Right hindlimb (tissue), 1 donor: ENCODE measurements at places on chromosomes 1 and 21.

- peak; percentile 11 for DNase-seq
Observed at GRCh38 chr1:41538741-41539417, 54.4 kb upstream of the EDN2 start.

- no peak for DNase-seq
Observed at GRCh38 chr1:16148329-16149092, 7.4 kb downstream of the EPHA2 start.

DNA sequence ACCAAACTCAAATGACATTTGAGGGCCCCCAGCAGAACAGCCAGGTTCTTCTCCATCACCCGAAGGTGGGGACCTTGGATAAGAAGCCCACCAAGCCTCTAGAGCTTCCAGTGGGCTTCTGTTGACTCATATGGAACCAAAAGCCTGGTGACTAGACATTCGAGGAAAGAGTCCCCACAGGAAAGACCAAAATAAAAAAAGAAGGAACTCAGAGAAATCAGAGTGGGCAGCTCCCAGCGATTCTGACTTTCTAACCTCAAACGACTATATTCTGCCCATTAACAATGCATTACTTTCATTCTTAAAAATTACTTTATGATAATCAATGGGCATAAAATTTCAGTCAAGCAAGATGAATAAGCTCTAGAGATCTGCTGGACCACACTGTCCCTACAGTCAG lies 9.6 kb upstream of the CHIT1 start:
- DNase-seq = no peak

DNA sequence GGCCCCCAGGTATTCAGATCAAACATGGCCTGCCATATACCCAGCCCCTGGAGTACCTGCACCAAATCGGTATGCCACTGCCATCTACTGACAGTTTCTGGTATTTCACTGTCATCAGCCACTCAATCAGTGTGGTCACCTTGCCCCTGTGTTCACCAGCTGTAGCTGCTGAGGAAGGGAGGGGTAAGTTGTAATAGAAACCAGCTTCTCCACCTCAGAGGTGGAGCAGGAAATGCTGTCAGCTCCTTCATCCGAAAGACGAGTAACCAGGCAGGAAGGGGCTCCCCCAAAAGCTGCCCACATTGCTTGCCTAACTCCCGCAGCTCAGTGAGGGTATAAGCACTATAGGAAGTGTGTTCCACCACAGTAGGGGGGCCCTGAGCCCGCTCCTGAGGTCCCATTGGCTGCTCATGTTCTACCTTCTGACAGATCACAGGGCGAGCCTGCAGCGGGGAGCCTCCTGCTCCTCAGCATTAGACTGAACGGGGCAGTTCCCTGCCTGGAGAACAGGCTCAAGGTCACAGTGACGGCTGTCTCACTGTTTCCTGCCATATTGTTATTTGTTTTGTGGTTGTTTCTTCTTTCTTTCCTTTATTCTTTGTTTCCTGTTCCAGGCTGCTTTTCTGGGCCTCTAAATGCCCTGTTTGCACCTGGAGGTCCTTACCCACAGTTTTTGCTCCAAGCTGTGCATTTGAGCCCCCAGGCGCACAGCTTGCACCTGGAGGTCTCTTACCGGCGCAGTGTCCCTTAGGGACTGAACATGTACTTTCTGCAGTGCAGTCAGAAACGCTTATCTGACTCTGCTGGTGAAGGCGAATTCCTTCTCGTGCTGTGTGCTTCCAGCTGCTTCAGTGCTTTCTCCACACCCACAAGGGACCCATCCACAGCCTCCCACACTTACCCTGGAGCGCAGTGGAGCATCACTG lies 1638.3 kb downstream of the MRPL39 start:
- no peak for DNase-seq

DNA sequence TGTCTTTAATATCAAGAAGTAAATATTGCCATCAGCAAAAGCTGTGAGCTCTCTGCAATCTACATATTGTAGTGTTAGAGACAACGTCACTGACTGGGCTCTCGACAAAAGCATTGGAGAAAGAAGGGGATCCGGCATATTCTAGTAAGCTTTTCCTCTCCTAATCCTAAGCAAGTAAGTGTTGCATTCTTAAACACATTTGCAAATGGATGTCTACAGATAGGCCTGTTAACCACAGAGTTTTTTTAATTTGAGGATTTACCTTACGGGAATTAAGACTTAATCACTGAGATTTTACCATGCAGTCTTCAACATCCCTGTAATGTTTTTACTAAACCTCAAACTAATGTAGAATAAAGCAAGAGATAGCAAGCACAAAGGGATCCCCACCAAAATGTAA lies 426.5 kb upstream of the CAMK1G start:
- DNase-seq = no peak

- DNase-seq = no peak
Observed at GRCh38 chr1:87394513-87394912, 65.8 kb downstream of the LMO4 start.

DNA sequence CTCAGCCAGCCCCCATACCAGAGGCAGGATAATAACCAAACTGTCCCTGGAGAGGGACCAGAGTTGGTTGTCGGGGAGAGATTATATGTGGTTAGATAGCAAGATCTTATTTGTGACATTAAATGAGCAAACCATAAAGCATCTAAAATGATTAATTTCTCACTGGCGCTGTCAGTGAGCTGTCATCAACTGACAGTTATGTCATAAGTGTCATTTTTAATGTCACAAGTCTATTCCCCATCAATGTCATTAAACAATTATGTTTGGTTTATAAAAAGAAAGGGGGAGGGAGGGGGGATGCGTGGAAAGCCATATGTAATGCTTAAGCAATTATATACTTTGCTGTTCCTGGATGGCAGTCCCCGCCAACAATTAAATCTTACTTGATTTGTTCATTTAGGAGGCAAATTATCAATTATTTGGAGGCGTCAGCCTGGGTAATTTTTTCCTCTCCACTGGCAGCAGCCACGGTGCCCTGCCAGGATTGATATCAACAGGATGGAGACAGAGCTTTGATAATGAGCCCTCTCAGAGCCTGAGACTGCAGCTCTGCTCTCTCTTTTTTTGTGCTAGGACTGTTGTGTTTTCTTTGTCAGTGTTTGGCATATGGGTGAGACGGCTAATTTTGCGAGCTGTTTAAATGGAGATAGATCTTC lies 333.6 kb upstream of the CAMK1G start:
- no peak for DNase-seq

GRCh38 chr1:9181176-9181906 lies 52.4 kb upstream of the GPR157 start:
- DNase-seq = peak; percentile 61

DNA sequence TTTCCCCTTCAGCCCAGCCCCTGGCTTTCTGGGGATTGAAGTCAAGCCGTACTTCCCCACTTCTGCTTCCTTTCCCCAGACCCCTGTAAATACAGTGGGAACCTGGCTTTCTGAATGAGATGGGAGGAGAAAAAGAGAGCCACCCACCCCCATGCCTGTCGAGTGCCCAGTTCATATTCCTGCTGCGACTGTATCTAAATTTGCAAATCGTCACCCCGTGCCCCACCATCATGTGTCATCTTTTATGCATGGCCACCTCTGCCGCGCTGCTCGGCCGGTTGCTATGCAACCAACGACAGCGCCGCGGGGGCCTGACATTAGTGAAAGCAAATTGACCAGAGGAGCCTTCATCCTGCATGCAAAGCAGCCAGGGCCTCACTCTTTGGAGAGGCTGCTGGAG lies 143.0 kb downstream of the ELAVL4 start:
- no peak for DNase-seq

DNA sequence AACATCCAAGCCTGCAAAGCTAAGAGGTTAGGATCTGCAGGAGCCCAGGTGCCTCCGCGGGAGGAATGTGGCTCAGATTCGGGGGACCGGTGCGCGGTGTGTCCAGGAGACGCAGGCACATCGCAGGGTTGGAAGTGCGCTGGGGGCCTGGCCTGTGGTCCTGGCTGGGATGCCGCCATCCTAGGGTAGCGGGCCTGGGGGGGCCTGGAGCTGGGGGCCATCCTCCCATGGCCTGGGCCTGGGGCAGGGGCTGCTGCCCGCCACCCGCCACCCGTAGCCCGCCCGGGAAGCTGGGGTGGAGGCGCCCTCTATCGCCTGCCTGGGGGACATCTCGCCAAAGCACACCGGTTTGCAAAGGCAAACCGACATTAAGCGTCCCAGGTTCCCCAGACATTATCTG lies 170.6 kb upstream of the ARHGEF16 start:
- peak; percentile 56 for DNase-seq

GRCh38 chr1:13797397-13797796 lies 97.4 kb downstream of the PRDM2 start:
- no peak for DNase-seq
